ENCODE measurements at places on chromosomes 12 and 14. TPM values are rescaled to one million over a fixed set of nuclear protein-coding genes. Genes with fewer than 3 reads are reported as not detected.

Gene SOX5
- not detected for total RNA-seq

Gene GLT8D2
- total RNA-seq, result not detected

Gene PLEKHG3
- total RNA-seq, result 36.0 TPM

- H3K36me3 ChIP-seq, result no peaks in the 10 kb centered on the region
- DNase-seq, result no peak
- H3K27me3 ChIP-seq, result peaks cover 4% of the 10 kb centered on the region
- H3K4me3 ChIP-seq, result no peak overlapping the region
- H3K4me1 ChIP-seq, result no peaks in the 10 kb centered on the region
These were observed 41.9 kb upstream of the PLEKHG6 start for GRCh38 chr12:6268484-6269157.

- peak overlapping the region; percentile 95 for H3K27ac ChIP-seq
- H3K36me3 ChIP-seq, result peaks cover 14% of the 10 kb centered on the region
- H3K4me3 ChIP-seq, result peak overlapping the region; percentile 53
- H3K4me1 ChIP-seq, result peaks cover 80% of the 10 kb centered on the region
- peak; percentile 80 for DNase-seq
These were observed 28.0 kb downstream of the NELL2 start for GRCh38 chr12:44847888-44848702.

- no peak overlapping the region for H3K4me3 ChIP-seq
- no peak overlapping the region for H3K27ac ChIP-seq
- H3K36me3 ChIP-seq, result no peaks in the 10 kb centered on the region
- H3K27me3 ChIP-seq, result no peaks in the 10 kb centered on the region
- no peak for DNase-seq
These were observed 22.9 kb upstream of the RDH16 start for GRCh38 chr12:56980268-56980667.

- no peak overlapping the region for H3K4me3 ChIP-seq
- H3K27me3 ChIP-seq, result no peaks in the 10 kb centered on the region
- H3K36me3 ChIP-seq, result no peaks in the 10 kb centered on the region
- H3K4me1 ChIP-seq, result no peaks in the 10 kb centered on the region
- no peak for DNase-seq
- no peak overlapping the region for H3K27ac ChIP-seq
These were observed 136.0 kb upstream of the NOS1 start for GRCh38 chr12:117497407-117497806.

- no peaks in the 10 kb centered on the region for H3K27me3 ChIP-seq
- H3K27ac ChIP-seq, result no peak overlapping the region
- H3K36me3 ChIP-seq, result peaks cover 21% of the 10 kb centered on the region
- DNase-seq, result peak; percentile 41
- peak overlapping the region; percentile 37 for H3K4me3 ChIP-seq
These were observed 417.6 kb downstream of the PCNX1 start for GRCh38 chr14:71324767-71325272.

GRCh38 chr12:92988622-92989130, 59.6 kb upstream of the EEA1 start:
- no peak for DNase-seq
- no peaks in the 10 kb centered on the region for H3K27me3 ChIP-seq
- H3K4me3 ChIP-seq, result no peak overlapping the region
- H3K27ac ChIP-seq, result no peak overlapping the region

DNA sequence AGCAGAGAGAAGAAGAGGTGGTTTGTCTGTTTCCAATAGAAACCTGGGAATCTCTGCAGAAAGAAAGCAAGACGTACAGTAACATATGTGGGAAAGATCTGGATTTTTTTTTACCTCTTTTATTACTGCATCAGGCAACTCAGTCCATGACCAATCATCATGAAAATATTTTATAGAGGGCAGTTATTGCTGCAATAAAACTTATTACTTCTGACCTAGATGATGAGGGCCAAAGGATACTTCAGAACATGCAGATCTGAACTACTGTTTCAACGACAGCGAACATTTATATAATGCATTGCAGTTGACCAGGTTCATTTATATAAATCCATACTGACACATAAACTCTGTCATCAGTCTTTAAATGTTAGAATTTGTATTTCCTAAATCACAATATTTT, 67.7 kb downstream of the STAB2 start:
- H3K36me3 ChIP-seq, result no peaks in the 10 kb centered on the region
- no peak overlapping the region for H3K4me3 ChIP-seq
- no peaks in the 10 kb centered on the region for H3K27me3 ChIP-seq

- H3K4me3 ChIP-seq, result no peak overlapping the region
- H3K27ac ChIP-seq, result no peak overlapping the region
- H3K36me3 ChIP-seq, result peaks cover 31% of the 10 kb centered on the region
- H3K4me1 ChIP-seq, result no peaks in the 10 kb centered on the region
- H3K27me3 ChIP-seq, result no peaks in the 10 kb centered on the region
These were observed 33.2 kb downstream of the RFLNA start for GRCh38 chr12:124328116-124328515.

GRCh38 chr14:31867570-31867969, 209.5 kb upstream of the ARHGAP5 start:
- H3K4me3 ChIP-seq, result no peak overlapping the region
- DNase-seq, result no peak
- peaks cover 9% of the 10 kb centered on the region for H3K27me3 ChIP-seq
- peaks cover 11% of the 10 kb centered on the region for H3K4me1 ChIP-seq
- no peak overlapping the region for H3K27ac ChIP-seq

Measured in activated CD4-positive, alpha-beta T cell treated with anti-CD3 and anti-CD28 coated beads, Interleukin-2, amount 10 ng/mL, durations not matched to agents 7 days and 5 days (primary cell).